Effector memory CD8-positive, alpha-beta T cell (primary cell): ENCODE measurements at places on chromosomes 3 and 15.

- DNase-seq = no peak
These were observed 18.5 kb downstream of the SERPINI1 start for GRCh38 chr3:167754049-167754448.

DNA sequence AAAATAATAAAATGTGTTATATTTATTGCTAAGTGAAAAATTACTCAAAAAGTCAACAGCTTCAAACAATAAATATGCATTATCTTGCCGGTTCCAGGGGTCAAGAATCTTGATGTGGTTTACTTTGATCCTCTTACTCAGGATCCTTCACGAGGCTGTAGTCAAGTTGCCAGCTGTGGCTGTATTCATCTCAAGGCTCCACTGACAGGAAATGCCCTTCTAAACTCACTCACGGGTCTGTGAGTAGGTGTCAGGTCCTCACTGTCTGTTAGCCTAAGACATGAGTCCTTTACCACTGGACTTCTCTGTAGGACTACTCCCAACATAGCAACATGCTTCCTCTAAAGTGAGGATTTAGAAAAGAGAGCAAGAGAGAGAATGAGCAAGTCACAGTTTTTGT lies 983.0 kb downstream of the SI start:
- no peak for DNase-seq

- DNase-seq = no peak
These were observed 97.4 kb downstream of the WNT7A start for GRCh38 chr3:13782501-13782900.

- no peak for DNase-seq
These were observed 19.6 kb downstream of the DUOX2 start for GRCh38 chr15:45094358-45094730.

GRCh38 chr3:57127891-57128518 lies 37.1 kb downstream of the IL17RD start:
- no peak for DNase-seq

DNA sequence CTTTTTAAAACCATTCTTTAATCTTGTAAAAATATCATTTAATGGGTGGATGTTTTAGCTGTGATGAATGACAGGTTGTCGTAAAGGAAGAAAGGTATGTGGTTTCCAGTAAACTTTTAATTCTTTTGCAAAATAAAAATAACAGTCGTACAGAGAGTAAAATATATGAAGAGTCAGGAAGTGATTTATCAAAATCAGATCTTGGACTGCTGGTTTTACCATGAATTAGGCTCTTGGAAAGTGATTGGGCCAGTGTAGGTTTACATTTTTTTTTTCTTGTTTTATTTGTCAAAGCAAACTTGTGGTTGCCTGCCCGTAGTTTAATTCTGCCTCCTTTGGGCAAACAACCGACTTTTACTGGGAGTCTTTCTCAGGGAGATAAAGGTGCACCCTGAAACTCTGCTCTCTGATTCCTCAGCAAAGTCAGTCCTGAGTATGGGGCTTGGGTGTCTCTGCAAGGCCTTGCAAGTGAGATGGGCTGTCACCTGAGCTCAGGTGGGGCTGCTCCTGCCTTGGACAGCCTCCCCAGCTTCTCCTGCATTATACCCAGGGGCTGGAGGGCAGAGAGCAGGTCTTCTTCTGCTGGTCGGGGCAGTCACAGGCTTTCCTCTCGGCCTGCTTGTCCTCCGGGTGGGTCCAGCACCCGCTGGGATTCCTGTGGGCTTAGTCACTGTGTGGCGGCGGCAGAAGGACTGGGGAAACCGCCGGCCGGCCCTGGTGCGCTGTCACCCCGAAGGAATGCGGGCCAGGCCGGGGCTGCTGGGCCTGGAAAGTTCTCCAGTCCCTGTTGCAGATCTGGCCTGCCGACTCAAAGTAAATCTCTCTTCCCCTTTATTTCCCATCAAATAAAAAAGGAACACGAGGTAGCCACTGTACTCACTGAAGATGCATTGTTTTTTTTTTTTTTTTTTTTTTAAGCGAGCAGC lies 79.0 kb downstream of the IGF1R start:
- DNase-seq = no peak

- no peak for DNase-seq
These were observed 252.7 kb upstream of the KCNMB2 start for GRCh38 chr3:178283561-178283960.
